ENCODE measurements at places on chromosomes 3 and 15. TPM values are rescaled to one million over a fixed set of nuclear protein-coding genes. Genes with fewer than 3 reads are reported as not detected.

Gene DUOXA2
- polyA plus RNA-seq = not detected

Gene ADGRG7
- not detected for polyA plus RNA-seq

Gene PARP15
- polyA plus RNA-seq = 0.45 TPM

Gene WDR48
- polyA plus RNA-seq = 117 TPM

Gene HTR3E
- polyA plus RNA-seq = not detected

Gene SERF2
- polyA plus RNA-seq = 529 TPM

Gene LMAN1L
- not detected for polyA plus RNA-seq

Gene SLC28A1
- 7.5 TPM for polyA plus RNA-seq

Gene TRPM7
- polyA plus RNA-seq = 59.4 TPM

Gene PLCB2
- polyA plus RNA-seq = 10.8 TPM

Gene TNNC1
- polyA plus RNA-seq = 6.2 TPM

Gene CCNB2
- 61.4 TPM for polyA plus RNA-seq

Gene SI
- not detected for polyA plus RNA-seq

Gene PRKAR2A
- polyA plus RNA-seq = 47.8 TPM

Gene ROPN1B
- 1.6 TPM for polyA plus RNA-seq

Gene CXCR6
- 0.63 TPM for polyA plus RNA-seq

Gene EDEM1
- 25.7 TPM for polyA plus RNA-seq

Gene C3orf20
- polyA plus RNA-seq = 0.32 TPM

DNA sequence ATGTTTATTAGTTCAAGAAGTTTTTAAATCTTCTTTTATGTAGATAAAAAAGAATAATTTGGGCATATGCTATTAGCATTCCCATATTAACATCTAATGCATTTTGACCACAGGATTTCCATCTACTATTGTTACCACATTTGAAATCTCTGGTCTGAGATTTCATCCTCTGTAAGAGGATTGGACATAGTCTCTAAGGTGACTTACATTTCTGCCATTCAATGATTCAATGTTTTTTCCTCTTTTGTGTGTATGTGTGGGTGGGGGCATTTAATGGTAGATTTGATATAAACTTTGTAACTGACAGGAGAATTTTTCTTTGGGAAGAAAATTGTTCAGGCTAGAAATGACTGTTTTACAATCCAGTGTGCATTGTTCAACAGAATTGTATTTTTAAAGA, 307.3 kb upstream of the RBMS3 start:
- no peak for DNase-seq

- no peak for DNase-seq
Measured at GRCh38 chr3:148950806-148951205, 40.5 kb upstream of the GYG1 start.

GRCh38 chr15:78717956-78718656, 77.1 kb upstream of the CHRNB4 start:
- DNase-seq = no peak

DNA sequence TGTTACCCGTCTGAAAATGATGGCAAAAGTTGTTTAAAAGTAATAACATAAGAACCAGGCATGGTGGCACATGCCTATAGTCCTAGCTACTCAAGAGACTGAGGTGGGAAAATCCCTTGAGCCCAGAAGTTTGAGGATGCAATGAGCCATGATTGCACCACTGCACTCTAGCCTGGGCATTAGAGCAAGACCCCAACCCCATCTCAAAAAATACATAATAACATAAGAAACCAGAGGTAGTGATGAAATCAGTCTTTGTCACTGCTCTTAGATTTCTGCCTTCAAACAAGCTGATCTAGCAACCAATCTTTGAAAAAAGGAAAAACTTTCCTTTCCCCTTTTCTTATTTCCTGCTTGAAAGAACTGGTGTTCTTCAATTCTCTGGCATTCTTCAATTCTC, 71.3 kb downstream of the TMCC1 start:
- DNase-seq = no peak

DNA sequence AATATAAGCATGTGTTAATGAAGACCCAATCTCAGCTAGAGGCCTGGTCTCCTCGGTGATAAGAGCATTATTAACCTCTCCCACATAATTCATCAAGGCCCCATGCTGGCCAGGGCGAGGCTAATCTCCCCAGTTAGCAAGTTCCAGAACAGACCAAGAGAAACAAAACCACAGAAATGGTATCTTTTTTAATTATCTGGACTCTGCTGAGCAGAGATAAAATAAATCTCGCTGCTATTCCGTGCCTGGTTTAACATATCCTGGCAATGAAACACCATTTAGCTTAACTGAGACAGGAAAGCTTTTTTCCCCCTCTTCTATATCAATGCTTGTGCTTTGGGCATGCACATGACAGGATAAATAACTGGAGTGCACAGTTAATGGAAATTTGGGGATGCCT, 72.5 kb upstream of the ARHGEF3 start:
- DNase-seq = no peak

DNA sequence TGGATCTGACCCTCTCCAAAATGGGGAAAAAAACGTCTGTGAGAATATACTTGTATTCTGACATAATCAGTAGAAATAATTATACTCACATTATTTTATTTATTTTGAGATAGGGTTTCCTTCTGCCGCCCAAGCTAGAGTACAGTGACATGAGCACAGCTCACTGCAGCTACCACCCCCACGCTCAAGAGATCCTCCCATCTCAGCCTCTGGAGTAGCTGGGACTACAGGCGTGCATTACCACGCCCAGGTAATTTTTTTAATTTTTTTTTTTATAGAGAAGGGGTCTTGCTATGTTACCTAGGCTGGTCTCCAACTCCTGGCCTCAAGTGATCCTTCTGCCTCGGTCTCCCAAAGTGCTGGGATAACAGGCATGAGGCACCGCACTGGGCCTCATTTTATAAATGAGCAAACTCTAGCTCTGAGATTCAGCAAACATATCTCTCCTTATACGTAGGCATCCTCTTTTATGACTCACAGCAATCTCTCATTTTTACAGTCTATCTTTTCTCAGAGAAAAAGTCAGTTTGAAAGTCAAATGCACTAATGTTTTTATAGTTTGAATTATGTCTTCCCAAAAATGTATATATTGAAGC, 989 bp upstream of the VGLL3 start:
- no peak for DNase-seq

GRCh38 chr3:138786788-138787271, 47.9 kb downstream of the PIK3CB start:
- DNase-seq = no peak

- DNase-seq = no peak
Measured at GRCh38 chr15:34933432-34933975, 36.0 kb downstream of the AQR start.

DNA sequence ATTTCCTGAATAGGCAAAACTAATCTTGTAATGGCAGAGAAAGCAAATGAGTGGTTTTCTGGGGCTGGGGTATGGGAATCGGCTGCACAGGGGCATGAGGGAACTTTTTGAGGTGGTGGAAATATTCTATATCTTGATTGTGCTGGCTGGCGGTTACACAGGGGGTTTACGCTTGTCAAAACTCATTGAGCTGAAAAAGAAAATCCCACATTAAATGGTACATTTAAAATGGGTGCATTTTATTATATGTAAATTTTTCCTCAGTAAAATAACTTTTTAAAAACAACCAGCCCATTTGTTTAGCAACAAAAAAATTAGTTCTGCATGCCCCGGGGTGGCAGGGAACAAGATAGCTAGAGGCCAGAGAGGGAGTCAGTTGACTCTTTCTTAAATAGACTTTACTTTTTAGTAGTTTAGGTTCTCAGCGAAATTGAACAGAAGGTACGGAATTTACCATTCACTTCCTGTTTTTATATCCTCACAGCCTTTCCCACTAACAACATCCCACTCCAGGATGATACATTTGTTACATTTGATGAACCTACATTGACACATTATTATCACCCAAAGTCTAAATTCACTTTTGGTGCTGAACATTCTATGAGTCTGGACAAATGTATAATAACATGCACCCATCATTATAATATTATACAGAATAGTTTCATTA, 41.2 kb upstream of the BCL2A1 start:
- no peak for DNase-seq

GRCh38 chr3:10312391-10312790, 8.5 kb downstream of the SEC13 start:
- DNase-seq = no peak

DNA sequence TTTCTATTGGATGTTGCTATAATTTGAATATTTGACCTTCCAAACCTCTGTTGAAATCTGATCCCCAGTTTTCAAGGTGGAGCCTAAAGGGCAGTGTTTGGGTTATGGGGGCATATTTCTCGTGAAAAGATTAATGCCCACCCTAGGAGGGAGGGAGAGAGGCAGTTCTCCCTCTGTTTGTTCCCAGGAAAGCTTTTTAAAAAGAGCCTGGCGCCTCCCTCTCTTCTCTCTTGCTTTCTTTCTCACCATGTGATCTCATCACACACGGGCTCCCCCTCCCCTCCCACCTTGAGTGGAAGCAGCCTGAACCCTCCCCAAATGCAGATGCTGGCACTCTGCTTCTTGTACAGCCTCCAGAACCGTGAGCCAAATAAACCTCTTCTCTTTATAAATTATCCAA, 12.4 kb upstream of the GABRA5 start:
- DNase-seq = no peak

DNA sequence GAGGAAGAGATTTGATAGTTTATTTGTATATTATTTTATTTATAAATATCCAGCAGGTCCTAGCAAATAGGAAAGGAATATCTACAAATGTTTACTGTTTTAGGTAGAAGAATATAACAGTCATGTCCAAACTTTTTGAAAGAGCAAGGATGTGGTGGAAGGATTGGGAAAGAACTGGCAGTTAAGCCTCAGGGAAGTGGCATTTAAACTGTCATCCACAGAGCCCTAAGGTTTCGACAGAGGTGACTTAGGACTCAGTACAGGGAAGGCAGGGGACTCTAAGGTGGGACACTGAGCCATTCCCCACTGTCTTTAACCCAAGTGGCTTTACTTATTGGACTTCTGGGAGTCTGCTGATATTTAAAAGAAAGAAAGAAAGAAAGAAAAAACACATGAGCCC, 11.8 kb upstream of the TMEM87A start:
- DNase-seq = no peak

- DNase-seq = no peak
Measured at GRCh38 chr15:68697711-68698690, 119.2 kb downstream of the CORO2B start.

GRCh38 chr15:99441444-99441800, 124.4 kb upstream of the MEF2A start:
- DNase-seq = no peak

DNA sequence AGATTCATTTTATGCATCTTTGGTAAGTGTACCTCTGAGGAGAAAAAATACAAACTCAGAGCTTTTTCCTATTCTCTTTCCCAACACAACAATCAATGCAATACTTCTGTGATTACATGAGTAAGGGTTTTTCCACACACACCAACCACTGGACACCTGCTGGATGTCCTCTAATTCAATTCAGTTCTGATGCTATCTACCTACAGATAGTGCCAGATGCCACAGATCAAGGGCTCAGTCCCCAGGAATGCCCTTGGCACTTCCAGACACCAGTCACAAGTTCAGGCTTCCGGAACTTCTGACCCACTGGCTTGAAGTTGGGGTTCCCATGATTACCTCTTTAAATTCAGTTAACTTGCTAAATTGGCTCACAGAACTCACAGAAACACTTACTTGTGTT, 511.5 kb downstream of the AGBL1 start:
- DNase-seq = no peak

DNA sequence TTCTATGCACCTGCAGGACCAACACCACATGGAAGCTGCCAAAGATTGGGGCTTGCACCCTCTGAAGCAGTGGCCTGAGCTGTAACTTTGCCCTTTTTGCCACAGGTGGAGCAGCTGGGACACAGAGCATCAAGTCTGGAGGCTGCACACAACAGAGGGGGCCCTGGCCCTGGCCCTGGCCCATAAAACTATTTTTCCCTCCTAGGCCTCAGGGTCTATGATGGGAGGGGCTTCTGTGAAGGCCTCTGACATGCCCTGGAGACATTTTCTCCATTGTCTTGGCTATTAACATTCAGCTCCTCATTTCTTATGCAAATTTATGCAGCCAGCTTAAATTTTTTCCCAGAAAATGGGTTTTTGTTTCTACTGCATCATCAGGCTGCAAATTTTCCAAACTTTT, 335.5 kb downstream of the ARPP21 start:
- no peak for DNase-seq

DNA sequence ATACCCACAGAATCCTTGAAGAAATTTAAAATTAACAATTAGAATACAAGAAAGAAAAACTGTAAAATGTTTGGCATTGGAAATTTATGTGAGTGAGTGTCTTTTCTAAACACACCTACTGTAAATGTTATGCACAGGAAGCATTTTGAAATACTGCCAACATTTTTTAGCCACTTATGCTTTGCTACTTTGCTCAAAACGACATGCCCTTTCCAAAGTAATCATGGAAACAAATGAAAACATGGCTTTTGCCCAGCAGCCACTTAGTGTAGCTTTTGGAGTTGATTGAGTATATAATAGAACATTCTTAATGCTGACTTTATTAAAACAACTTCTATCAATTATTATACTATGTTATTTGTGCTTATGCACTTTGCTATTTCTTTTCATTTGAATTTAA, 823.0 kb downstream of the CADM2 start:
- DNase-seq = no peak

DNA sequence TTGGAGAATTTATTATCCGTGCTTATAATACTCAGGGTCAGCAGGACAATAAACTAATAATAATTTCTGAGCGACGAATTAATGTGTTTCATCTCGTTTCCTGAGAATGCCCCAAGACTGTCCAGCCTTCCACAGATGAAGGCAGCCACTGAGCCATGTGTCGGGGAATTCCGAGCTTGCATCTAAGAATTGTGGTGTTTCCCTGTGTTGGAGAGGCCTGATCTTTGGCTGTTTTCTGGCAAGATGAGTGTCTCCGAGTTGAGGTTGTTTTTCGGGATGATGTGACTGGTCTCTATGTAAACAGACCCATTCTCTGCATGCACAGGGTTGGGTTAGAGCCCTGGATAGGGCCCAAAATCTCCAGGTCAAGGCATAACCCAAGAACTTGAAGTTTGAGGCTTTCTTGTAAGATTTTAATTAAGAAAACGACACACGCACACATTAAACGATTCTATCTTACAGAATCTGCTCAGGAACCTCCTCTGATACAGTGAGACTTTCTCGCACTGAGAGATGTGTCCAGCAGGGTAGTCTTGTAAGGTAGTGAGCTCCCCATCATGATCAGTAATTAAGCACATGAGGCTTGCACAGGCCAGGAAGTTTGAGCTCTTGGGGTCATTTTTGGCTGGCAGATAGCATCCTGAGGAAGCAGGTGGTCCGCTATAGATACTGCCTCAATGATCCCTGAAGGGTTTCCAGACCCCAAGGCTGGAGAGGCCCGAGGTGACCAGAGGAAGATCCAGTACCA, 14.4 kb downstream of the FGD5 start:
- no peak for DNase-seq

DNA sequence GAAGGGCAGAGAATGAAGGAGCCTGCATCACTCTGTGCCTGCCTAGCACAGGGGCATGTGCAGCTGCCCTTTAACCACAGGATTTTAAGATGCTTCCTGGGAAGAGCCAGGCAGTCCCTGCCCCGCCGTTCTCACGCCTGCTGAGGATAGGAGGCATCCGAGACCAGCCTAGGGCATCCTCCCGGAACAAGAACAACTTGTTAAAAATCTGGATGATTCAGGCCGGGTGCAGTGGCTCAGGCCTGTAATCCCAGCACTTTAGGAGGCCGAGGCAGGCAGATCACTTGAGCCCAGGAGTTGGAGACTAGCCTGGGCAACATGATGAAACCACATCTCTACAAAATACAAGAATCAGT, 15.2 kb downstream of the NRROS start:
- no peak for DNase-seq

- no peak for DNase-seq
Measured at GRCh38 chr3:98574132-98574531, 19.3 kb downstream of the CPOX start.

GRCh38 chr15:73108676-73109075, 56.4 kb downstream of the NEO1 start:
- DNase-seq = no peak

Data from left kidney (tissue), 8 donors.